ENCODE measurements at places on chromosomes 13 and 19.

GRCh38 chr13:29458419-29458818 lies 137.1 kb downstream of the SLC7A1 start:
- no peak for DNase-seq

DNA sequence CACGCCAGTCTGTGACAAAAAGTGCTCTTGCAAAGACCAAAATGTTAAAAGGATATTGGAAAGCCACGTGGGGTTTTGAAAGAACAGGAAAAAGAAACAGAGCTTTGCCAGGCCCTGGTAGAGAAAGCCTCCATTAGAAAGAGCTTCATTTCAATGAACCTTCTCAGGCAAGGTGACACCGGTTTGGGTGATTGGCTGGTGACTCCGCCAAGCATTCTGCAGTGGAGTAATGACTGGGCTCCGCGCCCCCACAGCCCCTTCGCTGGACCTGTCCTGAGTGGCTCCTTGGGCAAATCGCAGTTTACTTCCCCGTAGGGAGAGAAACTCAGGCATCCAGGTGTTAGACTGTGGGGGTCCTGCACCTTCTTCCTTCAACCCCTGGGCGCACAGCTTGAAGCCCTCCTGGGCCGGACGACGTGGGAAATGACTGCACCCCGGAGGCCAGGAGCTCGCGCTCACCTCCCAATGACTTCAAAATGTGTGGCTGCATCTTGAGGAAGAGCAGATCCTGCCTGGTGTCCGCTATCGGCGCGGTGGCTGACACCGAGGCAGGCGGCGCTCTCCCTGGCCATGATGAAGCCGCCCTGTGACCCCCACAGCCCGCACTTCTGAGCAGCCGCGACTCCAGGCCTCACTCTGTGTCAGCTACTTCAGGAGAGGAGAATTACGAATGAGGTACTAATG lies 444.6 kb upstream of the SGCG start:
- no peak for DNase-seq

DNA sequence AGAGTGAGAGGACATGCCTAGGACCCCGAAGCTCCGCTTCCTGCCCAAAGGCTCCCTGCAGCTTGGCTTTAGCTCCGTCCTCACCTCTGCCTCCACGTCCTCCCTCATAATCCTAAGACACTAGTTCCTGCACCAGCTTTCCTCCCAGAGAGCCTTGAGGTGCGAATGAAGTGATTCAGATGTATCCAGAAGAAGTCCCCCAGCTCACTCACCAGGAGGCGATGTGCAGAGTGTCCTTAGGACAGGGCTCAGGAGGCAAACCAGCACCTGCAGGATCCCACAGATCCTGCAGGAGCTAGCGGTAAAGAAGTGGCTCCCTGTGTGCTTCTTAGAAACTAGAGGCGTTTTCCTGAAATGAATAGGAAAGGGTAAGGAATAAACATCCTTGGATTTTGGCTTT lies 109.7 kb downstream of the HSPH1 start:
- no peak for DNase-seq

GRCh38 chr13:108342369-108343289 lies 73.1 kb downstream of the TNFSF13B start:
- DNase-seq, result no peak

GRCh38 chr13:76822698-76823267 lies 63.4 kb downstream of the KCTD12 start:
- DNase-seq, result no peak

GRCh38 chr13:48624858-48625257 lies 28.9 kb upstream of the CYSLTR2 start:
- DNase-seq, result no peak

GRCh38 chr13:32783067-32783466 lies 196.8 kb downstream of the PDS5B start:
- DNase-seq, result no peak

DNA sequence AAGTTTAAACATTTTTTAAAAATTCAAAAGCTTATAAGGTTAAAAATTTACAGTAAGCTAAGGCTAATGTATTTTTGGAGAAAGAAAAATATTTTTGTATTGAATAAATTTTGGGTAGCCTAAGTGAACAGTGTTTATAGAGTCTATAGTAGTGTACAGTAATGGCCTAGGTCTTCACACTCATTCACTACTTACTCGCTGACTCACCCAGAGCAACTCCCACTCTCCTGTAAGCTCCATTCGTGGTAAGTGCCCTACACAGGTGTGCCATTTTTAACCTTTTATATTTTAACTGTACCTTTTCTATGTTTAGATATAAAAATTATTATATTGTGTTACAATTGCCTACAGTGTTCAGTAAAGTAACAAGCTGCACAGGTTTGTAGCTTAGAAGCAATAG lies 96.6 kb upstream of the FREM2 start:
- DNase-seq, result no peak

GRCh38 chr19:12788682-12789097 lies 2.6 kb upstream of the JUNB start:
- peak; percentile 43 for DNase-seq

DNA sequence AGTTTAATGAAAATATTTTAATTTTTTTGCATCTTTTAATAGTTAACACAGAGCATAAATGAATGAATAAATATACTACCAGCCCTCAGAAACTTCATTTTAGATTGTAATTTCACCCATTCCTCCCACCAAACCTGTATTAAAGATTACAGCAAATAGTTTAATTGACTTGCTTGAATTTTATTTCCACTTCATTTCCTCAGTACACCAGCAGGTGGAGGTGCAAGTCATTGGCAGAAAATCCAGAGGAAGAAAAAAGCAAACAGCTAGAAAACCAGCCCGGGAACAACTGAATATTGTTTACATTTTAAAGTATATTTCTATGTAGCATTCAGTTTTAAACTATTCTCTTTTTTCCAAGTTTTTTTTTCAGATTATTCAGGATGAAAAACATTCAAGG lies 177.8 kb downstream of the OLFM4 start:
- no peak for DNase-seq

DNA sequence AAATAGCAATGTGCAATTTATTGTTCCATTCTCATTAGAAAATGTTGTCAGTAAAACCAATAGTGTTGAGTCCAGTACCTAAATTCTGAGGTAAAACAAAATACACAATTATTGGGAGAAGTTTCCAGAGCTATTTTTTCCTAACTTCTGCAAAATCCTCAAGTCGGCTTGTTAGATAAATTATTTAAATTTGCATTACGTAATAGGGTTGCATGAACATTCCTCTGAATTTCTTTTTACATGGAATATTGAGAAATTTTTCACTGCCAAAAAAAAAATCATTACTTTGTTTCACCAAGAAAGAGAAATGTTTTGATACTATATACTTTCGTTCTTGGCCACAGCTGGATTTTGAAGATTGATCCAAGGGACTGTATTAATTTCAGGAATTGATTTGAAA lies 1.5 kb downstream of the ZNF507 start:
- no peak for DNase-seq

GRCh38 chr13:40484101-40484800 lies 182.2 kb downstream of the FOXO1 start:
- no peak for DNase-seq

- peak; percentile 67 for DNase-seq
Measured at GRCh38 chr13:45280751-45281634, 60.0 kb downstream of the TPT1 start.

Measured in GDM1 (cell line).